ENCODE measurements at places on chromosomes 6 and 20.

DNA sequence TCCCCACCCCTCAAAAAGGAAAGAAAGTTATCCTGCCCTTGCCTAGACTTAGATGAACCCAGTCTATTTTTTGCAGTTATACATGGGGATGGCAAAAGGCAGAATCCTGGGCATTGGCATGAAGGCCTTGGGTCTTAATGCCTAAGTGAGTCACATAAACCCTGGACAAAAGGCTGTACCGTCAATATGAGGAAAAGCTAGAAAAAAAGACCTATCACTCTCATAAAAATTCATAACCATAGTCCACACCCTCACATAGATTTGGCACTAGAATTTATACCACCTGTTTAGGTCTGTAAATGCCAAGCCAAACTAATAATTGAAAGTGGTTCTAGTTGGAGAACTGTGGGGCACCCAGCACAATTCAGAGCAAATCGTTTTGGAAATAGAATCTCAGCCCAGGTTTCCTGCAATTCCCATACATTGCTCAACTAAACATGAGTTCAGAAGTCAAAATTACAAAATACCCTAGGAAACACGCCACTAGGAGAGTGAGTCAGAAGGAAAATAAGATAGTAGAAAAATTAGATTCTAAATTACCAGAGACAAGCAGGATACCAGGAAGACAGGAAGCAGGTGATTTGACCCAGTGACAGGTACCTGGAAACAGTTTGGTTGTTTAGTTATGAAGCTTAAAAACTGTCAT is 70.4 kb upstream of the FUCA2 start:
- DNase-seq = no peak

DNA sequence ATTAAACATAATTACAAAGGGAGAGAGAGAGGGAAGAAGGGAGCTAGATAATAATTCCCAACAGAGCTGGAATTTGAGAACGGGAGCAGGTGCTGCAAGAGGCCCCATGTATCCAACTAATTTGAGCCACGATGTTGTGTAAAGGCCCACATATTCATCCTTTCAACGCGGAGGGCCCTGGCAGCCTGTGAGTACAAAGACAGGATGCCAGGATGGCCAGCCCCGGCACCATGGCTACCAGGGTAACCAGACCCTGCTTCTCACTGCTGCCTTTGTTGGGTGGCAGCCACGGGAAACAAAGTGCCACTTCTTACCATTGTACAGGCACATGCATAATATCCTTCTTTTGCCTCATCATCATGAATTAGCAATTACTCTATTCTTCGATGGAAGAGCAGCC is 492.0 kb upstream of the NRSN1 start:
- DNase-seq = no peak

DNA sequence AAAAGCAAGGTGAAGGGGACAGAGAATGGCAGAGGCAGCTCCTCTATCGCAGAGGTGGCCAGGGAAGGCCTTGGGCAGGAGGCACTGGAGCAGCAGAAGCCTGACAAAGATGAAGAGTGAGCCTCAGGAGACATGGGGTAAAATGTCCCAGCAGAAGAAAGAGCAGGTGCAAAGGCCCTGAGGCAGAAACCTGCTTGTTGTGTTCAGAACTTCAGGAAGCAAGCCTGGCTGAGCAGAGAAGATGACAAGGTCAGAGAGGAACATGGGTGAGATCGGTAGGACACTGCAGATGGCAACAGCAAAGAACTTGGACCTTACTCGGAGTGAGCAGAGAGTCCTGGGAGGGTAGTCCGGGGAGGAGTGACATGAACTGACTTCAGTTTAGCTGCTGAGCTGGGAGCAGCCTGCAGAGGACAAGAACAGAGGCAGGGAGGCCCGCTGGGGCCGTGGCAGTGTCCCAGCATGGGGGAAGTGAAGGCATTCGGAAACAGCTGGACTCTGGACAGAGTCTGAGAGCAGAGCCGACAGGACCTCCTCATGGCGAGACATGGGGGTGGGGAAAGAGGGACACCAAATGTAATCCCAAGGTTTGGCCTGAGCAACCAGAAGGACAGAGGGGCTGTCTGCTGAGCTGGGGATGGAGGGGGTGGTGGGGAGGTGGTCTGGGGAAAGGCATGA is 106.3 kb downstream of the PREX1 start:
- no peak for DNase-seq

DNA sequence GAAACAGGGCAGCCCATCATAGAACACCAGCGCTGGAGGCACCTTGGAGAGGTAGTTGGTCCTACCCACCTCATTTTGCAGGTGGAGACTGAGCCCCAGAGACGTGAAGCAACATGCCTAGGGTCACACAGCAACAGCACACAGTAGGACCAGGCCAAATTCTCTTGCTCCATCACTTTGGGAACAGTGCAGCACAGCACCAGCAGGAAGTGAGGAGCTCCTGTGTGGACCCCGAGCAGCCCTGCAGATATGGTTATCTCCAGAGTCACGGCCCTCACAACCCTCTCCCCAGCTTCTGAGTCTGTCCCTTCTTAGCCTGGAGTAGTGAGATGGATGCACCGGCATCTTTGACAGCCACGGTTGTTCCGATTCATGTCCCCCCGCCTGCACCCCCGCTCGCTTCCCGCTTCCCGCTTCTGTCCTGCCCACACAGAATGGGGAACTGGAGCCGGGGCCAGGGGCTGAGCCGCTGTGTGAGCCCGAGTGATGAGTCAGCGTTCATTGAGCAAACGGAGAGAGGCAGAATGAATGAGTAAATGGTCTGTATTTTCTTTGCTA is 72.6 kb upstream of the DUSP22 start:
- no peak for DNase-seq

GRCh38 chr20:25600632-25601031 is 15.3 kb upstream of the NINL start:
- DNase-seq = no peak

GRCh38 chr6:128725271-128726233 is 157.4 kb upstream of the LAMA2 start:
- no peak for DNase-seq

GRCh38 chr6:4368649-4369048 is 233.3 kb upstream of the ECI2 start:
- DNase-seq = no peak

DNA sequence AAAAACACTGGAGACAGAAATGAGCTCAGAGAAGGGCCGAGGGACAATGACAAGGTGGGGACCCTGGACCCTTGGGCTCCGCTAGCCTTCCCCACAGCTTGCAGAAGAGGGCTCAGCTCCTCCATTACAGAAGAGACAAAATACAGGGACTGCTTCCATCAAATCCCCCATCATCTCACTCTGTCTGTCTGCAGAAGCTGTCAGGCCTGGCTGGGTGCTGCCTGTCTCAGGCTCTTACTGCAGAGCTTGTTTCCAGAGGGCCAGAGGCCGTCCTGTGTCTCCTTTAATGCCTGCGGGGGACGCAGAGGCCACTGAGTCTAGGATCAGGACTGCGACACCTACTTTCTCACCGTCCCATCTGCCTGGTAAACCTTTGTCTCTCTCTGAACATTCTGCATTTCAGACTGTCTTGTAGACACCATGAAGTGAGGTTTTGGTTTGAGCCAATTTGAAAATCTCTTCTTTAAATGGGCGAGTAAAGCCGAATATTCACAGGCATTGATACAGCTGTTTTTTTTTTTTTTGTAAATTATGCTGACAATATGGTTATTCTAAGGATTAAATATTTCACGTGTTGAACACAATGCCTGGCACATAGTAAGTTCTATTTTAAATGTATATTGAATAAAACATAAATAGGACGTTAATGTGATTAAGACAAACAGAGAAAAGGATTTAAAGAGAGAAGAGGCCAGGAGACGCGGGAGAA is 28.3 kb downstream of the RNASET2 start:
- no peak for DNase-seq

GRCh38 chr20:46182276-46183200 is 64.4 kb downstream of the CD40 start:
- DNase-seq = no peak

- DNase-seq = no peak
Observed at GRCh38 chr6:25004357-25004756, 68.6 kb upstream of the RIPOR2 start.

- DNase-seq = no peak
Observed at GRCh38 chr6:20538907-20539306, 4.7 kb downstream of the CDKAL1 start.

- DNase-seq = no peak
Observed at GRCh38 chr6:168050881-168051586, 28.0 kb downstream of the FRMD1 start.

DNA sequence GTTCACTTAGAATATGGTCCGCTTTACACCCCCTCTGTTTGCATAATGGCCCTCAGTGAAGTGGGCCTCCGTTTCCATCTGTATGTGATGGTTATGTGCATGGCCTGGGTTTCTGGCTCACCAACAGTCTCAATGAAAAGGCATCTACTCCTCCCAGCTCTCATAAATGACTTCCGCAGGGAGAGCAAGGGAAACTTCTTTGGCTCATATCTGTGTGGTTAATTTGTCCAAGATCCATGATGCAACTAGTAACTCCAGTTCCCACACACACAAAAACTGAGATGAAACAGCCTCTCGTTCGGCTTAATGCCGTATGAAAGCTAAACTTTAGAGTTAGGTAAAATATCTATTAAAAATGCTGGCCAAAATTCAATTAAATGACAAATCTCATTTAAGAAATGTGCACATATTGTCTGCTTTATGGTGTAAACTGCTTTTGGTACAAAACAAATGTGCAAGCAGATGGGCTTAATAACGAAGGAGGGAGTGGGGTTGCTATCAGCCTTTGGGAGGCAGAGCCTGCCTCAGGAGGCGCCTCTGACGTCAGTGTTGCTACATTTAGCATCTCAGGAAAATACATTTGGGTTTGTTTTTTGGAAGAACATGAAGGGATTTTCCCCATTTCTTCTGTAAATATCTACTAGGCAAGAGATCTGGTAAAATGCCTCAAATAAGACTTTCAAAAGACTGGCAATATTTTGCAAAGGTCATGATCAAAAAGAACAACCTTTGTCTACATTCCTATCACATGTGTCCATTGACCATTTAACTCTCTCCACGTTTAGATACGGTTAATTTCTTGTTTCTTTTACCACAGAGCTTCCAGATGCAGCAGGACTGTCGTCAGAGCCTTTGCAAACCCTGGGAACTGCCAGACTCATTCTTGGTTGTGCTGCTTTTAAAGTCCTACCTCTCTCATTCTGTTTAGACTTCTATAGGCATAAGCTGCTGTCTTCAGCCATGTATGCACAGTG is 96.8 kb downstream of the ARMC2 start:
- DNase-seq = no peak

GRCh38 chr6:152734630-152735029 is 16.0 kb upstream of the VIP start:
- no peak for DNase-seq

GRCh38 chr6:26743941-26744699 is 84.6 kb upstream of the ZNF322 start:
- no peak for DNase-seq

DNA sequence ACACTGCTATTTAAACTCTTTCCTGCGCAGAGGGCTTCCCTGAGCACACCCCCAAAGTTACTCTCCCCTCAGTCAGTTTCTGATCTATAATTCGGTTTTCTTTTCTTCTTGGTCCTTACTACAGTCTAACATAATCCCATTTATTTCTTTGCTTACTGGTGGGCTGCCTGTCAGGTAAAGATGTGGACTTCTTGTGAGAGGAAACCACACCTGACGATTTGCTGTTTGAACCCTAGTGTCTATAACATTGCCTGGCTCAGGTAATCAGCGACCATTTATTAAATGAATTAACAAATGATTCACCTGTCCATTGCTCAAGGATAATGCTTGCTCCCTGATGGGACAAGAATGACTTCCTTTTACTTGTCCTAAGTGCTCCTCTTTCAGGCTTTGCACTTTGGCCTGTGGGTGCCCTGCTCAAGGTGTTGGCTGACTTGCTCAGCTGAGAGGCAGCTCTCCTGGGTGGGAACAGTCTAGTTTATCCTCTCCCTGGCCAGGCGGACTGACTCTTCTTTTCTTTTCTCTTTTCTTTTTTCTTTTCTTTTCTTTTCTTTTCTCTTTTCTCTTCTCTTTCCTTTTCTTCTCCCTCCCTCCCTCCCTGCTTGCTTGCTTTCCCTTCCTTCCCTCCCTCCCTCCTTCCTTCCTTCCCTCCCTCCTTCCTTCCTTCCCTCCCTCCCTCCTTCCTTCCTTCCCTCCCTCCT is 233.1 kb downstream of the BCAS1 start:
- DNase-seq = no peak

DNA sequence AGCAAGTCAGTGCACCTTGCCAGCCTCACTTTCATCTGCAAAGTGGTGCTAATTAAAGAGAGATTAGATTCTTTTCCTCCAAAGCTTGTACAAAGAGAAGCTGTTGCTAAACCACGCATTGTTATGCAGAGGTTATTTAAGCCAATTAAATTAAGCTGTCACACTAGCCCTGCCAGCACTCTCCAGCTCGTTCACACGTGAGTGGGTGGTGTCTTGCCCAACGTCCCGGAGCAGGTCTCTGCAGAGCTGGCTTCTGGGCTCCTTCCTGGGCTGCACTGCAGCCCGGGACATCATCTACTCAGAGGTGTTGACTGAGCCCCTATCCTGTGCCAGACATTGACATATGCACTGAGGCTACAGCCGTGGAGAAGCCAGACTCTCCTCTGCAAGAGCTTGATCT is 401.6 kb upstream of the SULF2 start:
- DNase-seq = no peak

DNA sequence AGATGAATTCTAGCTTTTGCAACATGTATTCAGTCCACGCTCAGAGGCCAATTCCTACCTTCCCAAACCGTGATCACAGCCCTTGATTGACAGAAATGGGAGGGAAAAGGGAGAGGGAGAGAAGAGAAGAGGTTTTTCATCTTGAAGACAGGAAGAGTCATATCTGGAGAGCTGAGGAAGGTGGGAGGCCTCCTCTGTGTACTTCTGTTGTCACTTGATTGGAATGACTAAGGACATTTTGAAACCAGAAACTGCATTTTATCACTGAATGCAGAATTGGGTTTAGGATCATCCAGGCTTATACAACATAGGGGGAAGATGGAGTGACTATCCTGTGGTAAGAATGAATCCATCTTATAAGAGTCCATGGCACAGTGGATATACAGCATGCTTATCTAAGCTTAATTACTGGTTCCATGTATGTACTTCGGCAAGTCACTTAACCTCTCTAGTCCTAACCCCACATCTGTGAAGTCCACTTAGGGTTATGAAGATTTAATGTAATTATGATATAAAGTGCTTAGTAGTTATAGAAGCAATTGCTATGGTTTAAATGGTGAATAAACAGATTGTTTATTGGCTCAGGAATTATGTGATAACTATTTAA is 144.0 kb downstream of the BCKDHB start:
- DNase-seq = no peak

DNA sequence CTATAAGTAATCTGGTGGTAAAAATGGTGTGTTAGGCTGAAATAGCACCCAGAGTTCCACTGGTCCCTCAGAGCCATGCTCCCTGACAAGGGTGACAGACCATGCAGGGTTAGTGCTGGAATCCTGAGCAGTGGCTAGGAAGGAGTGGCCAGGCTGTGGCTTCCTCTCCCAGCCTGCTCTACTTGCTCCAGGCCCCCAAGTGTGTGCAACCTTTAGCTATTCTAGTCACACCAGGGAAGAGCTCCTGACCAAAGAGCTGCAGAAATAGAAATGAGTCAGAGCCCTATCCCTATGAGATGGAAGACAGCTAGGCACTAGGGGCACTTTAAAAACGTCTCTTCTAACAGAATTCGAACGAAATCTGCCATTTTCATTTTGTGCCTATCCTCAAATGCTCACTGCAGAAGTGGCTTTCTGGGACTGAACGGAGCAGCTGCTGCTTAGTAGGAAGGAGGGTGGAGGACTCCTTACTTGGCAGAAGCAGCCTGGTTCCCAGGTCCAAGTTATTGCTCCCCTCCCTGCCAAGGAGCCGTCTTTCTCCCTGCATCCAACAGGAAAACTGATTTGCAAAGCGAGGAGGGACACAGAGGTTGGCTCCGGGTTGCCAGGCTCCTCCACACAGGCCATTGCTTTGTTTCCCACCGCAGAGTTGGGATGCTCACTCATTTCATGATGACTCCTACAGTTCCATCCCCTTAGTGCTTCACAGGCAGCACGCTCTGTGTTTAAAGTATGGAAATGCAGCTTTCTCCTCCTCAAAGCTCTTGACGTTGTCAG is 754.5 kb downstream of the C6orf118 start:
- no peak for DNase-seq
